ENCODE measurements at places on chromosomes 7 and 10. TPM values are rescaled to one million over a fixed set of nuclear protein-coding genes. Genes with fewer than 3 reads are reported as not detected.

The CRHR2 gene
- total RNA-seq: not detected

The SNX10 gene
- 28.1 TPM for total RNA-seq

The GRID2IP gene
- total RNA-seq: 0.11 TPM

The ZNF680 gene
- 12.5 TPM for total RNA-seq

The HOXA7 gene
- total RNA-seq: not detected

The UPK3BL2 gene
- total RNA-seq: 23.4 TPM

The GPAM gene
- total RNA-seq: 7.5 TPM

The NPY4R gene
- not detected for total RNA-seq

The GPR26 gene
- not detected for total RNA-seq

The CCDC172 gene
- total RNA-seq: not detected

The C10orf62 gene
- not detected for total RNA-seq

The OPN1SW gene
- total RNA-seq: not detected

The TUBB8 gene
- total RNA-seq: not detected

The CUBN gene
- total RNA-seq: 0.43 TPM

The CPVL gene
- total RNA-seq: not detected

The ZNF804B gene
- not detected for total RNA-seq

The SFMBT2 gene
- total RNA-seq: 18.0 TPM

The GDF2 gene
- total RNA-seq: not detected

The SPDYE6 gene
- total RNA-seq: not detected

Data from activated CD4-positive, alpha-beta T cell treated with anti-CD3 and anti-CD28 coated beads for 36 hours (primary cell).